Stimulated activated CD4-positive, alpha-beta T cell treated with anti-CD3 and anti-CD28 coated beads, TNF-alpha, amount 100 ng/mL, for 4 hours (primary cell): ENCODE measurements at places on chromosomes 4 and X.

GRCh38 chrX:150602743-150603142, 34.3 kb downstream of the MTM1 start:
- DNase-seq, result no peak

- no peak for DNase-seq
Observed at GRCh38 chrX:139720136-139720535, 12.2 kb upstream of the MCF2 start.

DNA sequence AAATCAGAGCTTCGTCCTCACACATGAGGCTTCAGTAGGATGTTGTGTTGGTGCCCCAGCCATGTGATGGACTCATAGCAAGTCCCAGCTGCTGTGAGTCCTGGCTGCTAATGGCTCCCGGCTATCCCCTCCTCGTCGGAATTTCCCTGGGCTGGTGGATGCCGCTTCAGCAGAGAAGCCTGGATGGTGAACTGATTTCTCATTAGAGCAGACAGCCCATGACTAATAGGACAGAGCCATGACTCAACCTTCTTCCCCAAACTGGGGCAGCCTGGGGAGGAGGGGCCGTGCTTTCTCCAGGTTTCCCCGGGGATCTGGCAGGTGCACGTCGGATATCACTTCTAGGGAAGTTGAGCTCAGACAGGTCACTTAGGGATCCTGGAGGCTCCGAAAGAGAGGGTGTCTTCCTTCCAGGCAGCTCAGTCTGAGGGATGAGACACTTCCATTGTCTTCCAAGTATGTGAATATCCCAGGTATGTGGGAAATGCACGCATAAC, 112.7 kb downstream of the ASMT start:
- no peak for DNase-seq

GRCh38 chrX:53249408-53250042, 24.5 kb upstream of the KDM5C start:
- DNase-seq, result no peak

- DNase-seq, result no peak
Observed at GRCh38 chr4:164508097-164508496, 245.8 kb upstream of the SMIM31 start.

GRCh38 chrX:48936429-48937053, 17.7 kb upstream of the PIM2 start:
- no peak for DNase-seq

DNA sequence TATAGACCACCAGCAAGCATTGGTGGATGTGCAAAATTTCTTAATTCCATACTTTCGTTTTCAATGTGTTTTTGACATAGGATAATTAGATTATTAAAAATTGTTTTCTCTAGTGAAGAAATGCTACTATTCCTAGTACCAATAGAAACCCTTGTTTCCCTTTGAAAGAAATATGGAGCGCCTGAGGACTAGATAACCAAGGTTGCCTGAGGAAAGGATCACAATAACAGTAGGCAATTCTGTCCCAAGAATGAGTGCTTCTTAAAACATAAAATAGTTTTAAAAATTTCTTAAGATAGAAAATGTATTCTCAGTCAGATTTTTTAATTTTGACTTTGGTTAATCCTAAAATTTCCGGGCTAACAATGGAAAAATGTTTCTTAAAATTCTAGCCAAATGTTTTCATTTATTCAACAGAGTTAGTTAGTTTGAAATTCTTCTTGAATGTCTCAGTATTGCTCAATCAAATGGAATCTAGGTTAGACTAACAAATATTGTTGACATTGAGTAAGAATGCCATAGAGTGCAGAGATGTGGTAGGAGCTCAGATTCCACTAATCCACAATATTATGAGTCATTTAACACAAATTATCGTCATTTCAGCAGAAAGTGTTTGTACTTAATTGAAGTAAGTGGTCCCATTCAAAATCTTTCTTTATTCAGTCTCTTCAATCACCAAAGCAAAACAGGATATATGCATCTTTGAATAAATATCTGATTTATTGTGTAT, 666.0 kb downstream of the GRID2 start:
- DNase-seq, result no peak

DNA sequence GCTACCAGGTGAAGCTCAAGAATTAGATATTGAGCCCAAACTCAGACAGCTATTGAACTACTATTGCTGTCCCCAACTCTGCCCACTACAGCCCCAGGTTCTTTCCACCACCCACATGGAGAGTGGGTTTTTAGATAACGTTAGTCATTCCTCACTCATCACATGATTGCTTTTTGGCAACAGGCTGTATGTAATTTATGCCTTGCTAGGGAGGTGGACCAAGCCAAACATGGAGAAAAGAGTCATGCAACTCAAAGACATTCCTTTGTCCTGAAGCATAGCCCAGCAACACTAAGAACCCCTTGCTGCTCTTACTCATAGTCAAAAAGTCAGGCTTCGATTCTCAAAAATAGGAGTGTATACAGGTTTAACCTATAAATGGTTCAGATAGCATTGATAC, 275.9 kb upstream of the VCX3A start:
- DNase-seq, result no peak

DNA sequence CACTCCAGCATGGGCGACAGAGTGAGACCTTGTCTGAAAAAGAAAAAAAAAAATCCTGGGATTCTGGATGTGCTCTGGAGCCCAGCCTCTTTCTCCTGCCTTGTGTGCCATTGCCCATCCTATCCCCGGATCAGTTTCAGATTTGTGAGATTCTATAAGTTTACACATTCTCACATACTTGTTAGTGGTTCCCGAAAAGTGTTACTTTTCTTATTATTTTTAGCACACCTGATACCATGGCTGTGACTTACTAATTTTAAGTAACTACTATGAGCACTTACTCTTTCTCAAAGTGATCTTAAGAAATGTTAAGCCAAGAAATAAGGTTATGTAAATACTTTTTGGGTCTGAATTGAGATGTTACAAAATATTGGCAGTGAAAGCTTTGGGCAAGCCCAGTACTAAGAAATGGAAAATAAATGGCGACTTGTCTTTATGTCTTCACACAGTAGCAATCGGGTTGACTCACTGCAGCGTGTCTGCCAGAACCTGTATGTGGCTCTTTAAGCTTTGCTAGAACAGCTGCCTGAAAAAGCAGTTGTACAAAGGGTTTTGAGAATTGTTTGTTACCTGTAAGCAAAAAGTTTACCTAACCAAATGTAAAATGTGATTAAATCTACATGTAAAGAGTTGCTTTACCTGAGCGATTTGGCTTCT, 118.7 kb downstream of the KLHL8 start:
- no peak for DNase-seq

DNA sequence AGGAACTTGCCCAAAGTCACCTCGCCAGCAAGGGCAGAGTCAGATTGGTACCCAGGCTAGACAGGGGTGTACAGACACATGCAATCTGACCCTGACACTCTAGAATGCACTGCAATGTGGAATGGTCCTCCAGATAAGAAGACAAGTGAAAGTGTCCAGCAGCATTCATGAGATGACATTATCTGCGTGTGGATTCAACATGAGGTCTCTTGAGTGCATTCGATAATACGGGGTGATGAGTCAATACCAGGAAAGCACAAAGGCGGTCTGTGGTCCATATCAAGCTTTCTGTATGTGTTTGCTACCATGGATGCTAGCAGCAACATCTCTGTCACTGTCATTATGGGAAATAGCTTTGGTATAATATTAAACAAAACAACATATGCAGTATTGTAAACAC, 6.8 kb upstream of the XAGE3 start:
- DNase-seq, result no peak

DNA sequence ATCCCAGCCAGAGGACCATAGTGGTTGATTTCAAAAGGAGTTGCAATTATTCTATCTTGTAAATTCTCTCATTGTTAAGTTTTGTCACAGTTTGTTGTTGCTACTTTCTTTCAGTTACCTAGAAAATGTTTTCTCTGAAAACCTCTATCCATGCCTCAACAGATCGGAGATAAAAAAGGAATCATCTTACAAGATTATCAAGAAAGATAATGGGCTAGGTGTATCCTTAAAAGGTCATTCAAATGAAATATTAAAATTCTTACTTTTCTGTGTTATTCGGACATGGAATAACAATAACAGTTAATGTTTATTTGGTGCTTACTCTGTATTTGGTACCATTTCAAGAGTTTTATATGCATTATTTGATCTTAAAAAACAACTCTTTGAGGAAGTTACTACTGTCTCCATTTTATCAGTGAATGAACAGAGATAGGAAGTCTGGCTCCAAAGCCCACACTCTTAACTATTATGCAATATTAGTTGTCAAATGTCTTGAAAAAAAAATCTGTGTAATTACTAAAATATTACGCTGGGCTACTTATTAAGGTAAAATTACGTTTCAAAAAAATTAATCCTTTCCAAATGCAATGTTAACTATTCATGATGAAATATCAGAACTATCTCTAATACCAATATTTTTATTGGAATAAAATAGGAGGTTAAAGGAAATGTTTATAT, 97.5 kb downstream of the SNCA start:
- no peak for DNase-seq
